ENCODE measurements at places on chromosomes 5 and 9. TPM values are rescaled to one million over a fixed set of nuclear protein-coding genes. Genes with fewer than 3 reads are reported as not detected.

The JAKMIP2 gene
- 1.1 TPM for total RNA-seq

The HSPB3 gene
- total RNA-seq: not detected

The DNAH5 gene
- total RNA-seq: 0.39 TPM

The OTP gene
- total RNA-seq: not detected

The DMGDH gene
- total RNA-seq: 0.59 TPM

The FBN2 gene
- total RNA-seq: 96.6 TPM
